GM12878 (cell line): ENCODE measurements at places on chromosomes 5 and 9.

DNA sequence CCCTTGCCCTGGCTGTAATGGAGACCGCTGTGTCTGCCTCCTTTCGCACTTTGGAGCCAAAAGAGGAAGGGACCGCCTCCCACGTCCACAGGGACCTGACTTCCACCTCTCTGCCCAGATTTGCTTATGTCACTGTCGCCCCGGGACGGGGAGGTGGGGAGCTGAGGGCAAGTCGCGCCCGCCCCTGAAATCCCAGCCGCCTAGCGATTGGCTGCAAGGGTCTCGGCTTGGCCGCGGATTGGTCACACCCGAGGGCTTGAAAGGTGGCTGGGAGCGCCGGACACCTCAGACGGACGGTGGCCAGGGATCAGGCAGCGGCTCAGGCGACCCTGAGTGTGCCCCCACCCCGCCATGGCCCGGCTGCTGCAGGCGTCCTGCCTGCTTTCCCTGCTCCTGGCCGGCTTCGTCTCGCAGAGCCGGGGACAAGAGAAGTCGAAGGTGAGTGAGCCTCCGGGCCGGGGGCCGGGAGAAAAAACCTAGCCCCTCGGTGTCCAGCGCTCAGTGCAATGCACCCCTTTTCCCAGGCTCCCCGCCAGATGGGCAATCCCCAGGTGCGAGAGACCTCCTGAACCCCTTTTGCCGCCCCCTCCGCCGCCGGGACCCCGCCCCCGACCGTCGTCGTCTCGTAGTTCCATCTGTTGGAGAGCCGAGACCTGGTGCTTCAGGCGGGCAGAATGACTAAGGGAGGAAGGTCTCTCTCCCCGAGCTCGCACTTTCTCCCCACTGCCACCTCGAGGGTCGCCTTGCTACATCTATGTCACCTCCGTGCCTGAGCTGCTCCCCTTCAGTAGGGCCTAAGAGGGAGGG, at the start of gene GPX3:
GPX3 (plus strand) TSS at position 288 of the 807 bp plus-strand sequence; CDS start at position 352, 64 bp downstream.
- H3K4me3 ChIP-seq, result no peak within 1 kb of the TSS
- no peak within 1 kb of the TSS for H3K27ac ChIP-seq
- DNase-seq, result no peak
- H3K27me3 ChIP-seq, result no peaks in the 10 kb centered on the region

- peaks cover 12% of the 10 kb centered on the region for H3K4me1 ChIP-seq
- H3K27me3 ChIP-seq, result no peaks in the 10 kb centered on the region
- no peak for DNase-seq
- no peak overlapping the region for H3K27ac ChIP-seq
Measured at GRCh38 chr9:121185178-121185745, 16.4 kb downstream of the RAB14 start.

GRCh38 chr5:36692791-36693763, 86.7 kb downstream of the SLC1A3 start:
- H3K27me3 ChIP-seq, result no peaks in the 10 kb centered on the region
- no peak overlapping the region for H3K27ac ChIP-seq
- H3K36me3 ChIP-seq, result no peaks in the 10 kb centered on the region
- H3K4me3 ChIP-seq, result no peak overlapping the region

GRCh38 chr5:14341571-14342230, 198.6 kb downstream of the TRIO start:
- no peaks in the 10 kb centered on the region for H3K27me3 ChIP-seq
- no peak overlapping the region for H3K4me3 ChIP-seq
- peak overlapping the region; percentile 32 for H3K27ac ChIP-seq

DNA sequence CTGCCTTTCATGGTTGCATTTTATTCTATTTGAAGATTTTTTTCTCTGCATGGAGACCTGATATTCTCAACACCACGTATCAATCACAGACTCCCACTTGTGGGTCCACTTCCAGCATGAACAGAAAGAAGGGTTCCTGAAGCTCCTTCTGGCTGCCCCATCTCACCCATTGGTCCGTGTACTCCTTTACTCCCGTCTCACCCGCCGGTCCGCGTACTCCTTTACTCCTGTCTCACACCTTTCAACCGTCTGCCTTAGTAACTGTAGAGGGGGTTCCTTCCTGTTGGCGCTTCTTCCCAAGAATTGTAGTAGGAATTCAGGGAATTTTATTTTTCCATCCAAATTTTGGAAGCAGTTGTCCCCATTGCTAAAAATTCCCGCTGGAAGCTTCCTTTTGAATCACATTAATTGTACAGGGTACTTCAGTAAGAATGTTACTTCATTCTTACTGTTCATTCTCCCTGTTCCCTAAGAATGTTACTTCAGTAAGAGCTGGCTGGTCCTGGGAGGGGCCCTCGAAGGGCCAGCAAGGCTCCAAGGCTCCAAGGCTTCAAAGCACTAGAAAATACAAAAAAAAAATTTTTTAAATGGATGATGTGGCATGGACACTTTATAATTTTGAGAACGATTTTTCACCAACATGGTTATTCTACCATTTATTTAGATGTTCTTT, 3.9 kb upstream of the LPCAT1 start:
- peaks cover 16% of the 10 kb centered on the region for H3K4me1 ChIP-seq
- H3K36me3 ChIP-seq, result no peaks in the 10 kb centered on the region
- no peak overlapping the region for H3K4me3 ChIP-seq
- no peak overlapping the region for H3K27ac ChIP-seq
- H3K27me3 ChIP-seq, result no peaks in the 10 kb centered on the region

DNA sequence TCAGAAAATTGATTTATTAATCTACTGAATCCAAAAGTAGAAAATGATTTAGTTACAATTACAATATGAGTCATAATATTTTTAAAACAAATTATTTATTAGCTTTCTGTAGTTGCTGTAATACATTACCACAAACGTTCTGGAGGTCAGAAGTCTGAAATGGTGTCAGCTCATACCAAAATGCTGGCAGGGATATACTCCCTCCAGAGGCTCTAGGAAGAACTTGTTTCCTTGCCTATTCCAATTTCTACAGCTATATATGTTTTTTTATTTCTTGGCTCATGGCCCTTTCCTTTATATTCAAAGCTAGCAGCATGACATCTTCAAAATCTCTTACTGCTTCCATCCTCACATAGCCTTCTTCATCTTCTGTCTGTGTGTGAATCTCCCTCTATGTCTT, 667.9 kb upstream of the ITGA1 start:
- H3K4me1 ChIP-seq, result no peaks in the 10 kb centered on the region
- H3K27me3 ChIP-seq, result no peaks in the 10 kb centered on the region
- H3K4me3 ChIP-seq, result no peak overlapping the region
- no peaks in the 10 kb centered on the region for H3K36me3 ChIP-seq

DNA sequence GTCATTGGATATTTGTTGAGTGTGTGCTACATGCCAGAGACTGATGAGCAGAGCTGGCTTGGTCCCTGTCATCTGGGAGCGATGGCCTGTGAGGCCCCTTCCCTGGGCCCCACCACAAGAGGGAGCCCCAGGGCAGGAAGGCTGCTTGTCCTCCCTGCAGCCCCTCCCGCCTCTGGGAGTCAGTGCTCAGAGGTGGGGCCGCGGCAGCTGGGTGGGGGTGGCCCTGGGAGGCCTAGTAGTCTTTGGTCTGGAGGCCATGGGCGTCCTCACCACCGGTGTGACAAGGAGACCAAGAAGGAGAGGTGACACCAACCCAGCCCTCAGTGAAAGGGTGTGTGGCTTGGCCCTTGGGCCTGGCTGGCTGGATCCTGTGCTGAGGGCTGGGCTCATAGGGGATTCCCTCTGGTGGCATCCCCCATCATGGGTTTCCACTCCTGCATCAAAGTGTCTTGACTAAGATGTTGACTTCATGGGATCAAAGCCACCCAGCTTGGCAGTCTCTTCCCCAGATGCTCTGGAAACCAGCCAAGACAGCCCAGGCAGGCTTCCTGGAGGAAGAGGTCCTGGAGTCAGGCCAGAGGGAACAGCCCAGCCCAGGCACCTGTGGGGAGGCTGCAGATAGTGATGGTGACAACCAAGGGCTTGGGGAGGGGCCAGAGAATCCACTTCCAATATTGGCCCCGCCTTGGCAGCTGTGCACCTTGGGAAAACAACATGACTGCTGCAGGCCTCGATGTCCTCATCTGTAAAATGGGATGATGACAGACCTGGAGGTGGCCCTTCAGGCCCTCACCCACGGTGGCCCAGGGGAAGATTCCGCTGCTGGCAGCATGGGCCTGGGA, 166.7 kb downstream of the GAPVD1 start:
- H3K4me3 ChIP-seq, result no peak overlapping the region
- no peaks in the 10 kb centered on the region for H3K36me3 ChIP-seq
- H3K4me1 ChIP-seq, result no peaks in the 10 kb centered on the region
- no peaks in the 10 kb centered on the region for H3K27me3 ChIP-seq
- DNase-seq, result no peak

DNA sequence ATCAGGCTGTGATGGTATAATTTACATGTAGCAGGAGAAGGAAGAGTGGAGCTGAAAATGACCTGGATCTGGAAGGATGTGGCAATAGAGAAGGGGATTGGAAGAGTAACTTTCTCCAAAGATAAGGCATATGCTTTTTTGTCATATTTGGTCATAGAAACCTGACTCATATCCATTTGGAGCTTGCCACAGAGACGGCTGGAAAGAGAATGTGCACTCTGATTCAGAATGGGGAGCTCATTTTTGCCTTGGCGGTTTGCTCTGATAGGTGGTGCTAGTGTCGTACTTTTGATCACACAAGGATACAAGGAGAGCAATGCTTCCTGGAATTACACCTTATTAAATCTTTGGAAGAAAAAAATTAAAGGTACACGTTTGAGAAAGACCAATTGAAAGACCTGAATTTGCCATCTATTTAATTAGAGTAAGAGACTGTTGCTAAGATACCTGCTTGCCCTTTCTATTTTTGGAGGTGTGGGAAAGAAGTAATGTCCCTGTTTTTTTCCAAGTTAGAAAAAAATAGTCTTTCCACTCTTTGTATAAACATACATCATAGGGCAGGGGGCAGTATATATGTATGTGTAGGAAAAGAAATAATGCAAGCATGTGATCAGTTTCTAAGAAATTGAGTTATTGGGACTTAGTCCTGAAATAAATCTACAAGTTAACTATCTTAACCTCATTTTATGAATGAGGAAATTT, 5.4 kb downstream of the LSM11 start:
- DNase-seq, result no peak
- no peak overlapping the region for H3K27ac ChIP-seq
- H3K36me3 ChIP-seq, result peaks cover under 1% of the 10 kb centered on the region; the same call in 1 of the 2 replicates
- peaks cover 7% of the 10 kb centered on the region; the same call in 1 of the 2 replicates for H3K4me1 ChIP-seq
- H3K27me3 ChIP-seq, result no peaks in the 10 kb centered on the region
- H3K4me3 ChIP-seq, result no peak overlapping the region

- H3K4me3 ChIP-seq, result no peak overlapping the region
- H3K27ac ChIP-seq, result peak overlapping the region; percentile 58
- DNase-seq, result peak; percentile 76
- H3K36me3 ChIP-seq, result no peaks in the 10 kb centered on the region
Measured at GRCh38 chr5:133240425-133241091, 188.7 kb downstream of the HSPA4 start.

- 0 out of 2 replicates have a peak overlapping the region, but pooled peaks have one; percentile 14 for H3K4me3 ChIP-seq
- H3K27me3 ChIP-seq, result no peaks in the 10 kb centered on the region
- H3K4me1 ChIP-seq, result peaks cover 3% of the 10 kb centered on the region; the same call in 1 of the 2 replicates
- H3K36me3 ChIP-seq, result peaks cover 9% of the 10 kb centered on the region
Measured at GRCh38 chr5:57209316-57210040, 35.6 kb downstream of the GPBP1 start.

DNA sequence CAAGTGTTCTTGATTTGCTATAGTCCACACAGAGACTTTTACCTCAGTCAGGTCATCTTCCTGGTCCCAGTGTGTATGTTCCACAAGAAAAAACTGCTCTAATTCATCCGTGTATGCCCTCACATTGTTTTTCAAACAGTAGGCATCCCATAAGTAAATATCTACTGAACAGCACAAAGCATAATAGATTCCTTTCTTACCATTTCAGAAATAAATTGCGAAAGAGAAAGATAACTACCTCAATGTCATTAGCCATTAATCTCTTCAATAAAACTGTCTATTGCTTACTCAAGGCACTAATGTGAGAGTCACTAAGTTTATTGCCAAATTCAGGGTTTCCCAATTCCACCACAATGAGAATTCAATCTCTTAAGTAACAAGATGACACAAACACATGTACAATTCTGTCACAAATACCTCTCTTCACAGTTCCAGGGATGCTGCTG, 9.6 kb downstream of the FBXW2 start:
- no peaks in the 10 kb centered on the region for H3K4me1 ChIP-seq
- H3K27ac ChIP-seq, result no peak overlapping the region
- no peak for DNase-seq
- no peaks in the 10 kb centered on the region for H3K27me3 ChIP-seq

DNA sequence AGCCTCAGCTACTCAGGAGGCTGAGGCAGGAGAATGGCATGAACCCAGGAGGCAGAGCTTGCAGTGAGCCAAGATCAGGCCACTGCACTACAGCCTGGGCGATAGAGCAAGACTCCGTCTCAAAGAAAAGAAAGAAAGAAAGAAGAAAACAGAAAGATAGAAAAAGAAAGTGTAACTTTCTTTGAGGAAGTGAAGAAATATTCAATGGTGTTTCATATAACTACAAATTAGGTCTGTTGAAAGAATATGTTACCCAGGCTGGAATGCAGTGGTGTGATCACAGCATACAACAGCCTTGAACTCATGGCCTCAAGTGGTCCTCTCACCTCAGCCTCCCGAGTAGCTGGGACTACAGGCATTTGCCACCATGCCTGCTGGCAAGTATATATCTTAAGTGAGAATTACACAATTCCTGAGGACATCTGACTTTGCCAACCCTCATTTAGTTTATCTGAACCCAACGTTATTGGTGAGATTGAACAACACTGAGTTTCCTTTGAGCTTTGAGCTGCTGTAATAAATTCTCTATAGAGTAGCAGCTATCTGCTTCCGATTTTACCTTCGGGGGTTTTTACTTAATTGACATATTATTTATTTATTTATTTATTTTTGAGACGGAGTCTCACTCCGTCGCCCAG, 2.0 kb upstream of the FAF2 start:
- DNase-seq, result no peak
- H3K4me3 ChIP-seq, result no peak overlapping the region
- H3K27ac ChIP-seq, result no peak overlapping the region
- H3K36me3 ChIP-seq, result no peaks in the 10 kb centered on the region

DNA sequence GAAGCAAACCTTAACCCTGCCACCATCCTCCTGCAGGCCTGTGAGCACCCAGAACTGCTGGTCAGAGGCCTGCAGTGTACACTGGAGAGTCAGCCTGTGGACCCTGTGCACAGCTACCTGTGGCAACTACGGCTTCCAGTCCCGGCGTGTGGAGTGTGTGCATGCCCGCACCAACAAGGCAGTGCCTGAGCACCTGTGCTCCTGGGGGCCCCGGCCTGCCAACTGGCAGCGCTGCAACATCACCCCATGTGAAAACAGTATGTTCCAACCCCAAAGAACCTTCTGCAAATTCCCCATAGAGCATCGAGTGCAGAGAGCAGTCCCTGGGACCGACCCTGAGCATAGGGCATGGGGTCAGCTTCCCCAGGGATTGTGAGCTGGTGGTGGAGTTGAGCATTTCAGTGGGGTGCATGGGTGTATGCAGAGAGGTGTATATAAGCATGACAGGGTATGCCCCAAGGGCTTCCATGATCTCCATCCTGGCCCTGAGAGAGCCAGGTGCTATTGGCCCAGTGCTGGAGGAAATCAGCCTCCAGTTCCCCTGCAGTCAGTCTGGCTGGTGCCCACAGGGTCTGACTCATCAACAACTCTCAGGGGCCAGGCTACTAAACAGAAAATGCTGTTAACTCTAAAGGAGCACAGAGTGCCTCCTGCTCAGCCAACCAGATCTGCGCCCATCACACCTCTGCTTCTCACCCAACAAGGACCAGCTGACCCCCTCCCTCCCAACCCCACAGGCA, 126.2 kb downstream of the SAXO1 start:
- H3K4me3 ChIP-seq, result no peak overlapping the region
- H3K27me3 ChIP-seq, result no peaks in the 10 kb centered on the region; the same call in none of the 2 replicates
- H3K4me1 ChIP-seq, result no peaks in the 10 kb centered on the region; the same call in 1 of the 2 replicates
